ENCODE measurements at places on chromosomes 12 and 14.

- DNase-seq, result no peak
Measured at GRCh38 chr14:103057028-103057371, 349 bp downstream of the CDC42BPB start.

DNA sequence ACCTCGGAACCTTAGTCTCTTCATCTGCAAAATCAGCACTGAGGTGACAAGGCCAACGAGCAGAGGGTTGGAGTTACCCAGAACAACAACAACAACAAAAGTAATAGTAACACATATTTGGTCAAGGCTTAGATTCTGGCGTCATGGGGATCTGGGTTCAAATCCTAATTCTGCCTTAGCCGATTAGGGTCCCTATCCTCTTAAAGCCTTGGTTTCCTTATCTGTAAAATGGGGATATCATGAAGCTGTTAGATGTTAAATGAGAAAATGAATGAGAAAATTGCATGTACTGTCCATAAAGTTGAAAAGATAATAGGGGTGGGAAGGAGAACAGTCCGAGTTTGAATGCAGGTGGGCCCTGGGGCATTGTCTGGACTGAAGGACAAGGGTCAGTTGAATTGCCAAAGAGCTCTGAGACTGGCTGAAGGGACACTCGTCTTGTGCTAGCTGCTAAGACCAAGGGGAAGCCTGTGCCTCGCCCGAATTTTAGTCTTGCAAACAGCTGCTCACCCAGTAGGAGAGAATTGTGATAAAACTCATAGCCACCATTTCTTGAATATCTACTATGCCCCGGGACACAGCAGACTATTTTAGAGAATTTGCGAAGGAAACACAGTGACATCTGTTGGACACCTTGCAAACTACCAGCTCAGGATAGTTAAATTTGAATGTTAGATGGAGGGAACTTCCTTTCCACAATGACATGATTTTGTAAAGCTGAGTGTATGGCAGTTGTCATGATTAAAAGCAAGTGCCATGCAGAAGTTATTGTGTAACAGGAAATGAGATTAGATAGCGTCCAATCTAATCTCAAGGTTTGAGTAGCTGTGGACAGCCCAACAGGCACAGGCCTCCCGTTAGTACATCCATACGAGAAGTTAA lies 6.8 kb upstream of the HNF1A start:
- DNase-seq, result peak; percentile 12

DNA sequence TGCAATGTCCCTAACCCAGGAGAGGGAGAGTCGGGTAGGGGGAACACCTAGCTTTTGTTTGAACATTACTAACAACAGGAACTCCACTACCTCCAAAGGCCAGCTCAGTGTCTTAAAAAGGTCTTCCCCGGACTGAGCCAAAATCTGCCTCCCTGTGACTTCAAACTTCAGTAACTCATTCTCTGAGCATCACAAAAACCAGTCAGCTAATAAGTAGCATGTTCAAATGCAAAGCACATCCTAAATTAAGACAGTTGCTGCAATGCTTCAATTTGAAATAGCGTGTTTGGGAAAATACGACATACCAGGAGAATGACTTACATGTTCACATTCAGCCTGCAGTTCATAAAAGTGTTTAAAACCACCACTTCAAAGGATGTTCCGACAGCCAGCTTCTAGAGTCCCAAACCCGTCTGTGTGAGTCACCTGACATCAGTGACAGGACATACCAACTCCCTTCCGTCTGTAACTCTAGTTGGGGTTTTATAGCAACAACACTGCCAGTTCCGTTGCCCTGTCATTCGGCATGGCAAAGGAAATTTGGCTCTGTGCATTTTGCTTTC lies 13.0 kb downstream of the ZFP36L1 start:
- peak; percentile 50 for DNase-seq

GRCh38 chr12:94504386-94504785 lies 44.7 kb upstream of the CEP83 start:
- no peak for DNase-seq

DNA sequence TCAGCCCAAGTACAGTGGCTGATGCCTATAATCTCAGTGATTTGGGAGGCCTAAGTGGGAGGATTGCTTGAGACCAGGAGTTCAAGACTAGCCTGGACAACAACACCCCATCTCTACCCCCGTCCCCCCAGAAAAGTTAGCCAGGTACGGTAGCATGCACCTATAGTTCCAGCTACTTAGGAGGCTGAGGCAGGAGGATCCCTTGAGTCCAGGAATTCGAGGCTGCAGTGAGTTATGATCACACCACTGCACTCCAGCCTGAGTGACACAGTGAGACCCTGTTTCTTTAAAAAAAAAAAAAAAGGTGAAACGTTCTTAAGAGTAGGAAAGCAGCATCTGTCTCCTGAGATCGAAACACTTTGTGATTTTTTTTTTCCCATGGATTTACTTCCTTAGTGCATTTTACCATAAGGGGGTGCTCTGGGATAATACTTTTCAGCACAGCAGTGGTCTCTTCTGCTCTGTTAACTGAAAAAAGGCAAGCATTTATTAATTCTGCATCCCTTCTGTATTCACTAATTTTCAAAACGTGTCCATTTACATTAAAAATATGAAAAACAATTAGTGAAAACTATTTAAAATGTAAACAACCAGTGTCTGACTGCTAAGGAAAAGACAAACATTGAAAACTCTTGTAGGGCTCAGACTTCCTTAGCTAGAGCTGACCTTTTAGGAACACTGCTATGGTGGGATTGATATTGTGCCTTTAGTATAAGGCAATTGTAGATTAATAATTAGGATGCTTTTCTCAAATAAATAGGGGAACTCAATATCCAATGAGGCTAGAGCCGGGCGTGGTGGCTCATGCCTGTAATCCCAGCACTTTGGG lies 31.2 kb upstream of the USP44 start:
- DNase-seq, result no peak

DNA sequence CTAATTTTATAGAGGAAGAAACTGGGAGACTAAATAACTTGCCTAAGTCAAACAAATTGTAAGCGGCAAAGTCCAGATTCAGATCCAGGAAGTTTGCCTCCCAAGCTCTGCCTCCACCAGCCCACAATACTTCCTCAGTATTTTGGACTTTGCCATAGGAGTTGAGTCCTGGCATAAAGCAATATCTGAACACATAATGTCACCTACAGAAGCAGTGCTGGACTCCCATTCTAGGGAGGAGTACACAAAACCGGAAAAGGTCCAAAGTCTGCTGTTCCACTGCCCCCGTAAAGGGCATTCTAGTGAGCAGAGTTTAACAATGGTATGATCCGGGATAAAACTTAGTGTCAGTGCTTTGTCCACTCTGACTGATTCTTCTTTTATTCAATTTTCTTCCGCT lies 340.5 kb downstream of the FUT8 start:
- no peak for DNase-seq

Data from activated naive CD8-positive, alpha-beta T cell treated with anti-CD3 and anti-CD28 coated beads for 36 hours (primary cell).